ENCODE measurements at places on chromosomes 5 and 9.

DNA sequence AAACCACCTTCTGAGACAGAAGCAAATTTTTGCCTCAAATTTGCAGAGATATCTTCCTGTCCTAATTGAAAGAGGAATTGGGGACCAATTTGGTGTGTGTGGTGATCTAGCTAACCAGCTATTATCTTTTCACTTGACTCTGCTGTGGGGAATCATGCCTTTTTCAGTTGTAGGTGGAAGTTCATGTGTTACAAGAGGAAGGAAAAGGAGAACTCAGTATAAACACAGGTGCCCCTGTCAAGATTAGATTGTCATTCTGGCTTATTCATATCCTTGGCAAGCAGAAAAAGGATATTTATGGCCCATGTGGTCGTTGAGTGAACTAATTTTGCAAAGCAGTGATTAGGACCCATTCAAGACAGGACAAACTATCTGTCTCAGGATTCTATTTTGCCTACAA is 336.8 kb upstream of the SLC30A5 start:
- DNase-seq, result no peak

DNA sequence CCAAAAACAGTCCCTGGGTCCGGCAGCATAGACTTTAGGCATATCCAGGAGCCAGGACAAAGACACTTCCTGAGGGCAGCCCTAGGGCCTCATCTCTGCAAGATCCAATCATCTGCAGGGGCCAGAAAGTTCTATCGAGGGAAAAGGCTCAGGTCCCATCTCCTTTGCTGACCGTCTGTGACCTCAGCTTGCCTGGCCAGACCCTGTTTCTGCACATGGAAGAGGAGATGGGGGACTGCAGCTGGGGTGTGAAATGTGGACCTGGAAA is 51.0 kb upstream of the FCN1 start:
- DNase-seq, result no peak

GRCh38 chr5:1524799-1525623 is 1.3 kb upstream of the LPCAT1 start:
- DNase-seq, result no peak

- no peak for DNase-seq
These were observed 248.6 kb downstream of the TMEM232 start for GRCh38 chr5:110477911-110478310.

DNA sequence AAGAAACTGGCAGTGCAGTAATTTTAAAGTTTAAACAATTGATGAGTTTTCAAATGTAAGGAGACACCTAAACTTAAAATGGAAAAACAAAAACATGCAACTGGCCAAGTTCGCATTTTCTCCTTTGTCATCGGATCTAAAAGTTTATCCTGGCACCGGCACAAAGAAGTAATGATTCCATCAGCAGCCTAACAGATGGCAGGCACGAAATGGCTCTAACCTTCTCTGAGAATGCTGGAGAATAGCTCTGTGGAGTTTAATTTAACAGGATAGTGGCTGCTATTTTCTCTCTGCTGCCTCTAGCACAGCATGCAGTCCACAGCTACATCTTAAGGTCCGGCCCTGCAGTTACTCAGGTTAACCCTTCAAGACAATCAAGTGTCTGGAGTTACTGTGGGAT is 82.2 kb downstream of the PRELID2 start:
- no peak for DNase-seq

DNA sequence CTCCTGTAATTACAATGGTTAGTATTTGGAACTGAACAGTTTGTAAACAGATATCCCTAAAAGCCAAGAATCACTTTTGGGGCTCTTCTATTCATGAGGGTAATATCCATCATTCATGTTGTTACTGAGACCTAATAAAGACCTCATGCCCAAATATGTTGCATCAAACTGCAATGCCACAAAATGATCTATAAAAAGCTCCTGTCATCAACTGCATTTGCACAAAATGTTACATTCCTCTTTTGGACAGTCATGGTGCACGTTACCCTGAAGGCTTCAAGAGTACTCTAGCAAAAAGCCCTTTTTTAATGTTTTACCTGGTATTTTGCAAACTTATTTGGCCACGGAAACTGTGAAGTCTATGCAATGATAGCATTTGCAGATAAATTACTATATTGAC is 14.2 kb upstream of the EQTN start:
- no peak for DNase-seq

DNA sequence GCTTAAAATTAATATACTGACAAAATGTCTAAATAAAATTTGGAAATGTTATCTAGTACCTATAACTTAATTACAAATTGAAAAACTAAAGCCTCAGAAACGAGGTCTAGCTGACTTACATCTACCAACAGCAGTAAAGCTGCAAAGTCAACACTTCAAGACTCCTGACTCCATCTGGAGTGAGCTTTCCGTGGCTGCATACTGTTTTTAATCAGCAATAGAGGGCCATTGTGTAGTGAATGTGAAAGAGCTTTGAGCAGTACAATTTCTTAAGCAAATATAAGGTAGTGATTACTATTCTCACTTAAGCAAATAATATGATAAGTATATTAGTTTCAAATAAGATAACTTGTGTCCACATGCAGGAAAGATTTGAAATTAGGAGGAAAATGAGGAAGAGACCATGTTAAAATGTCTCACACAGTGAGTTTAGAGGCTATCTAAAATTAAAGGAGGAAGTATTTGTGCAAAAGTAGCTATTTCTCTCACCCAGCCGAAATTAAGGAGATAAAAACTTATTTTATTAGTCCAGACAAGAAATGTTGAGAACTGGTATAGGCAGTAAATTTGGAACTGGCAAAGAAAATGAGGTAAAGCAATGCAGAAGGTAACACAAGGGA is 6.4 kb downstream of the SPINK6 start:
- no peak for DNase-seq

DNA sequence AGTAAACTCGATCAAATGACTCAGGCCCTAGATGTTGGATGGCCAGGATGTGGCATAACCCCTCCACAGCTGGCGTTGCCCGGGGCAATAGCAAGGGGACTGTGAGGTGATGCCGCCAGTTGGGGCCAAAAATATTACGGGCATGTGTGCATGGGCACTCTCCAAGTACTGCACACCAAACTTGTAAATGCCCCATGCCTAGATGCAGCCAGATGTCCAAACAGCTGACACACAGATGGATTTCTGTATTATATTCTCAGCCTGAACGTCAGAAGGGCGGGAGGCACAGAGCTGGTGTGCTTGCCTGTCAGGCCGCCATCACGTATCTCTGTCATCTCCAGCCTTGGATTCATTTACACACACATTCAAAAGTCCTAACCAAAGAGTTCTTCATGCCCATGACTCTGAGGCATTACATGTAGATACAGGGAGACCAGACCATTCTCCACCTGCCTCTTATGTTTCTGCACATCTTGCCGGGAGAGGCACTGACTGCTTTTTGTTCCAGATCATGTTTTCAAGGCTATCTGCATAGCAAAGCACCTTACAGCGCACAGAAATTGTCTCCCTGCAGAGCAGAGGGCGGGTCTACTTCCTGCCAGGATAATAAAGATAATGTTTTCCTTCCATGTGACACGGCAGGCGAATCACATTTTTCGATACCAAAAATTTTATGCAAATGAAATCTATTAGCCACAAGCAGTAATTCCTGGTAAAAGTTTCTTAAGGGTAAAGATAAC is 200.9 kb upstream of the ADAMTS16 start:
- DNase-seq, result no peak

DNA sequence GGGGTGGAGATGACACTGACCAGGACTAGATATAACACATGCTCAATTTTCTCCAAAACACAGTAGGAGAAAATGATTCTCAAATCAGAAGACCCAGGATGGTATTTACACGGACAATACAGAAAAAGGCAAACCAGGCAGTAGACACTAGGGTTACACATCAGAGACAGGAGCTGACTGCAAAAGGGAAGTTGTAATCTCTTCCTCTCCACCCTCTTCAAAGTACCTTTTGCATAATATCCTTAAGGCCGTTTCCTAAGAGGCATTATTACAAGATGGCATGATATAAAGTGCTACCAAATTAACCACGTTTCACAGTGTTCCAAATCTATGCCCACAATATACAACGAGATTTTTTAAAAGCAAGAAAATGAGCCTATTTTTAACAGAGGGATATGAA is 39.2 kb downstream of the YIPF5 start:
- DNase-seq, result no peak

DNA sequence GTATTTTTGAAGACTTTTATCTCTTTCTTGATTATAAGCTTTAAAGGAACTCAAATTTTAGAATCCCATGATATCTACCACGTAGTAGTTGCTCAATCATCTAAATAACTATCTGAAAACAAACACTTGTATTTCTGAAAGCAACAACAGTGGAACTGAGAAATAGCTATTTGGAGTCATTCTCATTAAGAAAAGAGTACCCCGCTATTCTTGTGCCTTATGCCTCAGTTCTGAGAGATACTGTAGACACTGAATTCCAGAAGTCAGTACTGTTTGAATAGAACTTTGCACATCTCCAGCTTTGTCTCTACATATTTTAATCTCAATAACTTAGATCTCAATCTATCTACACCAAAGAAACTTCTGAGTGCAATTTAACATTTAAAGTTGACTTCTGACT is 11.4 kb downstream of the CHD1 start:
- no peak for DNase-seq

DNA sequence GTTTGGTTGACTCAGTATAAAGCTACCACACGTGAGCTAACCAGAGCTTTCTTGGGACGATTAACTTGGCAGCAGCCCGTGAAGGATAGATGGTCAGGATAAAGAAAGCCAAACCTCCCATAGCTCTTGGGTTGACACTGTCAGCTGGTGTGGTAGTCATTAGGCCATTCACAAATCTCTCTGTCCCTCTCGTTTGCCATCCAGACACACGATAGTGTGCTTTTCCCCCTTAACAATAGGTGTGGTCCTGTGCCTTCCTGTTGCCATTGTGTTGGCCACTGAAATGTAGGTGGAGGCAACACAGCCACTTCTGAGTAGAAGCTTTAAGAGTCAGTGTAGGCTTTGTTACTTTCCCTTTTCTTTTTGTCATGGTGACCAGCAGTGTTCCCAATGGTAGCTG is 11.7 kb downstream of the OR13J1 start:
- DNase-seq, result no peak

GRCh38 chr5:43674536-43674935 is 71.6 kb downstream of the NNT start:
- no peak for DNase-seq

DNA sequence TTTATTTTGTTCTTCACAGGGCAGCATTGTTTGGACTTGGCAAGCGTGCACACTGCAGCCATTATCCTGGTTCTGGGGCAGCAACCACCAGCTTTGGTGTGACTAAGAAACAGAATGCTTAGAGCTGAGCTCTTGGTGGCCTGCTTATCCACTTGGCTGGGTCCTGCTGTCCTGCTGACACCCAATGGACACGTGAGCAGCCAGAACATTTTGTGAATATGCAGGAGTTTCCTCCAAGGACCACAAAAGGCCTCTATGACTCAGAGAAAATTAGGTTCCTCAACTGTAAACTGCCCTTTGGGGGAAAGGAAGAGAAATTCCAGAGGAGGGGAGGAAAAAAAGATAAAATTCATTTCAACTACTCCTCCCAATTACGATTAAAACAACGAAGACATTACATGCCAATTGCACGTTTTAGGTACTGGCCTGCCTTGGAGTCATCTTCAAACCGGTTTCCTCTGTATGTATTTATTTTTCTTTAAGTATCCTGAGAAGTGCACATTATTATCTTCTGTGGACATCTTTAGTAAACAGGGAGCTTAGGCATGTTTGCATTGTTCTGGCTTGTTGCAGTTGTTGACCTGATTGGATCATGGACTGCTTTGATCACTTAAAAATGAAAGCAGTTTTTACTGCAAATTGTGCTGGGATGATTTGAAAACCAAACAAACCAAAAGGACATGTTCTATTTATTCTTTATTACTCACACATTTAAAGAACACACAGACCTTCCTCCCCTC is 82.3 kb upstream of the TLE4 start:
- DNase-seq, result no peak

DNA sequence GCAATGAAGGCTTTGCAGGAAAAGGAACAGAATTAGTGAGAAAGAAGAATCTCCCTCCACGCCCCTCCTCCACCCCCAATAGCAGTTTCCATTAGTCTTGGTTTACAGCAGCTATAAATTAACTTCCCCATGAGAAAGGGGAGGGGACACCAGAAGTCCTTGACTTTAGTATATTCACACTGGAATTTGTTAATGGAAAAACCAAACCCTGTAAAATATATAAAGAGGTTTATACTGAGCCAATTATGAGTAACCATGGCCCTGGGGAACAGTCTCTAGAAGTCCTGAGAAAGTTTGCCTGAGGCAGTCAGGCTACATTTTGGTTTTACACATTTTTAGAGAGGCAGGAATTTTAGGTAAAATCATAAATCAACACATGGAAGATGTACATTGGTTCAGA is 88.5 kb downstream of the ALDH1A1 start:
- no peak for DNase-seq

GRCh38 chr5:171493646-171494393 is 74.4 kb downstream of the FGF18 start:
- DNase-seq, result no peak

- no peak for DNase-seq
These were observed 639.0 kb upstream of the ITGA1 start for GRCh38 chr5:52148679-52149078.

GRCh38 chr9:21901546-21901945 is 92.6 kb downstream of the CDKN2A start:
- no peak for DNase-seq

DNA sequence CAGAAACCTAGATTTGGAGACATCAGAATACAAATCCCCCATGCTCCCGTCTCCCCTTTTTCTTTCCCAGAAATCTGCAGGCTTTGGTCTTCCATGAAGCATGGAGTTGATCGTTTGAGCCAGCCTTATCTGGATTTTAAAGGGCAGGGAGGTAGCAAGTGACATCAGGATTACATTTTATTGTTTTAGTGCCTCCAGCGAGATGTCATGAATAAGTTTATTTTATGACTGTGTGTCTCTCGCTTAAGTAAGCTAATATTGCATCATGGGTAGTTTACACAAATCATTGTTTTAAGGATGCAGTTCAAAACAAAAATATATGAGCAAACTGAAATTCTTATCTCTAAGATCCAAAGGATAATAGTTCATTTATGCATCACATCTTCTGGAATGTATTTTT is 50.7 kb upstream of the TNFSF8 start:
- no peak for DNase-seq

DNA sequence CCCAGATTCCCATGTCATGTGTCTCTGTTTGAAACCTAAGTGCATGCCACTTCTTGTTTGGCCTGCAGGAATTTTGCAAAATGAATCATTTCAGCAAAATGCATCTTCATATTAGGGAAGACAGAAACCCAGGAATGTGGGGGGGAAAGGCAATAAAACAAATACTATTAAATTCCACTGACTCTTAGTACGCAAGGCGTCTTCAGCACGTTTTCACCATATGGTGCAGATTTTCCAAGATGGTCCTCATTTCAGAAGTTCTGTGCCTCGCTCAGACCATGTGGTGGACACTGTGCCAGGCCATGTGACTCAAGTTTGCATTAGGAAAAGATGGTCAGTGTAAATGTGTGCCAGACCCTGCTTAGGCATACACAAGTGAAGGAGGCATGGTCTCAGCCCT is 184.0 kb downstream of the ACTL7B start:
- no peak for DNase-seq

GRCh38 chr9:133113949-133114885 is 6.8 kb downstream of the RALGDS start:
- no peak for DNase-seq

- no peak for DNase-seq
These were observed 32.9 kb downstream of the ISL1 start for GRCh38 chr5:51416149-51416548.

Data from kidney capillary endothelial cell (primary cell).